ENCODE measurements at places on chromosomes 1 and 21.

DNA sequence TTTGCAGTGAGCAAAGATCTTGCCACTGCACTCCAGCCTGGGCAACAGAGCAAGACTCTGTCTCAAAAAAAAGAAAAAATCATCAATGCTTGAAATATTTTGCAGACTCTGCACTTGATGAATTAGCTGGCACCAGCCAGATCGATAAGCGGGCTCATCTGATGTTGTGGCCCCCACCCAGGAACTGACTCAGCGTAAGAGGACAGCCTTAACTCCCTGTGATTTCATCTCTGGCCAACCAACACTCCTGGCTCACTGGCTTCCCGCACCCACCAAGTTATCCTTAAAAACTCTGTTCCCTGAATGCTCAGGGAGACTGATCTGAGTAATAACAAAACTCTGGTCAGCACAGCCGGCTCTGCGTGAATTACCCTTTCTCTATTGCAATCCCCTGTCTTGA is 98.9 kb downstream of the SPSB1 start:
- no peak for DNase-seq

- DNase-seq: no peak
Observed at GRCh38 chr21:22244516-22244915, 1246.3 kb downstream of the NCAM2 start.

DNA sequence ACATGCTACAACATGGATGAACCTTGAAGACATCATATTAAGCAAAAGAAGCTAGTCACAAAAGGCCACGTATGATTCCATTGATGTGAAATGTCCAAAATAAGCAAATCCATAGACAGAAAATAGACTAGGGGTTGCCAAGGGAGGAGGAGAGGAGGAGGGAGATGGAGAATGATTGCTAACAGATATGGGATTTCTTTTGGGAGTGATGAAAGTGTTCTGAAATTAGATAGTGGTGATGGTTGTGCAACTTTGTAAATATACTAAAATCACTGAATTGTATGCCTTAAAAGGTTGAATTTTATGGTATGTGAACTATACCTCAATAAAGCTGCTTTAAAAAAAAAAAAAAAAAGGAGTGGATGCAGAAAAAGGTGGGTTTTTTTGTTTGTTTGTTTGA is 7.6 kb downstream of the CLSTN1 start:
- no peak for DNase-seq

- DNase-seq: no peak
Observed at GRCh38 chr1:47931395-47931794, 65.8 kb downstream of the TRABD2B start.

GRCh38 chr1:31900790-31901189 is 37.4 kb downstream of the PTP4A2 start:
- DNase-seq: no peak

GRCh38 chr1:77802026-77802425 is 22.6 kb downstream of the MIGA1 start:
- DNase-seq: no peak

GRCh38 chr1:172843444-172843843 is 184.5 kb downstream of the FASLG start:
- DNase-seq: no peak

DNA sequence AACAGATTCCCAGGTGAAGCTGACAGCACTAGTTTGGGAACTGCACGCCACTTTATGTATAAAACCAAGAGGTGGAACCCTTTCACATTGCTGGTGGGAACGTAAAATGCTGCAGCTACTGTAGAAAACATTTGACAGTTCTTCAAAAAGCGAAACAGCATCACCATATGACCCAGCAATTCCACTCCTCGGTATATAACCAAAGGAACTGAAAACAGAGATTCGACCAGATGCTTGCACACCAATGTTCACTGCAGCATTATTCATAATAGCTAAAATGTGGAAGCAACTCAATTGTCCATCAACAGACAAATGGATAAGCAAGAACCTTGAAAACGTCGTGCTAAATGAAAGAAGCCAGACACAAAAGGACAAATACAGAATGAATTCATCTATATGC is 17.5 kb downstream of the RSPH1 start:
- no peak for DNase-seq

- DNase-seq: no peak
Observed at GRCh38 chr1:21927533-21928237, 9.4 kb downstream of the HSPG2 start.

GRCh38 chr1:58883888-58884482 is 100.1 kb upstream of the JUN start:
- no peak for DNase-seq

- no peak for DNase-seq
Observed at GRCh38 chr1:56645677-56646305, 677 bp downstream of the PRKAA2 start.

DNA sequence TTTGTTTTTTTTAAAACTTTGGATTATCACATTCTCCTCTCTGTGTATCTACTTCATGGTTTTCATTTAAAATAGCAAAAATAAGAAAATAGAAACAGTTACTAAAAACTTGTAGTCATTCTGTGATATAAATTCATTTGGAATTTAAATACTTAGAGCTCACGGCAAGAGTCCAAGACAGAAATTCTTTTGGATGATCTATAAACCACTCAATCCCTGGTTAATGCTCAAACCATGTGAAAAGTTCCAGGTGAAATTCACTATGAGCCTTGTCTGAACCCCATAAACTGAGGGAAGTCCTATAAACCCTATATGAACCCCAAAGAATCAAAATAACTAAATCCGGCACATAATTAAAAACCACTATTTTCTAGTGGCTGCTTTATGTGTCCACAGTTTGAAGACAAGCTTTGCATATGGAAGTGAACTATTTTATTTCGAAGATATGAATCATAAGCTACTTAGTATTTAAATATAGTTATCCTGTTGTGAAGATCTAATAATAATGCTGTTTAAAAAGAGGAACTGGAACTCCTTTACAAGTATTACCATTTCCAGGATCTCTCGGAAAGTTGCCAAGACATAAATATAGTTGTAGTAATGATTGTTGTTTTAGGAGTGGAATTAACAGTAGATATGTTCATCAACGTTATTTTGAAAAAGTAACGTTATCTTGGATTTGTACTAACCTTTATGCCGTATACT is 163.5 kb downstream of the NFIA start:
- DNase-seq: no peak

- DNase-seq: no peak
Observed at GRCh38 chr1:54681358-54681757, 34.3 kb upstream of the TTC4 start.

- DNase-seq: no peak
Observed at GRCh38 chr1:63623952-63624351, 30.7 kb downstream of the PGM1 start.

- no peak for DNase-seq
Observed at GRCh38 chr1:19433719-19433998, 51.7 kb downstream of the CAPZB start.

DNA sequence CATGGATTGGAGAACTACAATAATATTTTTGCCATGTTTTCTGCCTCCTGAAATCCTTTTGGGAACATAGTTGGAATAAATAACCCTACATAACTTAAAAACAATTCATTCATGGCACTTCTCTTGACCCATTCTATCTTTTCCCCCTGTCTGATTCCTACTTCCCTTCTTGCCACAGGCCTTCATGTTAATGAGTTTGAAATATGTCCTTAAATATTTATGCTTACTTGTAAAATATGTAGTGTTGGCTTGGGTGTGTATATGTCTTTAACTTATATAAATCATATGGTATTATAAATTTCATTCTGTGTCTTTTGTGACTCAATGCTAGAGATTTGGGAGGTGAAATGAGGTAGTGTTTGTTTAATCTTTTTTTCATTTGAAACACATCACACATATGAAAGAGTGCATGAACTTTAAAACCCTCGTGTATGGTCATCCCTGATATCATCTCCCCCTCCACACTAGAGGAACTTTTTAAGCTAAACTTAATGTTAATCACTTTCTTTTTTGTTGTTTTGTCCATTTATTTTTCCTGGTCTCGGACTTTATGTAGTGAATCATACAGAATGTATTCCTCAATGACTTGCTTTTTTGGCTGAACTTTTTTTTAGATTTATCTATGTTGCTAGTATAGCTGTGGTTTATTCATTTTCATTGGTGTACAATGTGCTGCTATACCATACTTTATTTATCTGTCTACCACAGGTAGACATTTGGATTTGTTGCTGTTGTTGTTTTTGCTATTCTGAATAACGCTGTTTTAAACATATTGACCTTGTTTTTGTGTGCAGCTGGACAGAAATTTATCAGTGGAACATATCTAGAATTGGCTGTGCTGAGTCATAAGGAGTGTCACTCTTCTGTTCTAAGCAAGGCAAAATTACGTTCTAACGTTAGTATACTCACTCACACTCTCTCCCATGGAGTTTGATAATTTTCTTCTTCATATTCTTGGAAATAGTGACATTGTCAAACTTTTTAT is 441.6 kb downstream of the PLPP3 start:
- DNase-seq: no peak

GRCh38 chr1:180028864-180029263 is 74.3 kb downstream of the CEP350 start:
- no peak for DNase-seq

- no peak for DNase-seq
Observed at GRCh38 chr1:59900640-59901039, 25.9 kb downstream of the CYP2J2 start.
